ENCODE measurements at places on chromosomes 6 and 20. TPM values are rescaled to one million over a fixed set of nuclear protein-coding genes. Genes with fewer than 3 reads are reported as not detected.

DNA sequence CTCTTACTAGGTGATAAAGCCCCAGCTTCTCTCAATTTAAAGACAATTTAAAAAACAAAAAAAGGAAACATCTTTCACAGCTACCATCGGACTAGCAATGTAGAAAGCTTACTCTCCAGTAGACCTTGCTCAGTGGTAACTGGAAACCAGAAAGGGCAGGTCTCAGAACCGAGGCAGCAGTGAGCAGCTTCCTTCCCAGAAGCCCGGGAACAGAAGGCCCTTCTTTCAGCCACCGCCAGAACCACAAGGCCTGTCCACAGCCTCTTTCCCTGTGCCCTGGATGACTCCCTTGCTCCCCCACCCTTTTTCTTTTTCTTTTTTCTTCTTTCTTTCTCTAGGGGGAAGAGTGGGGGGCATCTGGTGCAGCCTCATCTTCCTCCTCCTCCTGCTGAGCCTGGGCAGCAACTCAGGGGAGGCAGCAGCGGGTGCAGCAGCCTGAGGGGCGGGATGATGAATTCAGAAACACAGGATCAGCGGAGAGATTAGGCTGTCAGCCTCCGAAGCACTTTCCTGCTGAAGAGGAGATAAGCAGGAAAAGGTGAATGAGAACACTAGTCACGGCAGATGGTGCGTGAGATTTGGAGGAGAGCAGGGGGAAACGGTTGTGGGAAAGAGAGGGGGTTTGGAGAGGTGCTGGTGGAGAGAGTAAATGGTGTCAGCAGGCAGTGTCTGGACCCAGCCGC lies 158.5 kb downstream of the ID4 start:
- DNase-seq: no peak

- DNase-seq: no peak
Measured at GRCh38 chr6:130113201-130113710, 94.9 kb downstream of the L3MBTL3 start.

DNA sequence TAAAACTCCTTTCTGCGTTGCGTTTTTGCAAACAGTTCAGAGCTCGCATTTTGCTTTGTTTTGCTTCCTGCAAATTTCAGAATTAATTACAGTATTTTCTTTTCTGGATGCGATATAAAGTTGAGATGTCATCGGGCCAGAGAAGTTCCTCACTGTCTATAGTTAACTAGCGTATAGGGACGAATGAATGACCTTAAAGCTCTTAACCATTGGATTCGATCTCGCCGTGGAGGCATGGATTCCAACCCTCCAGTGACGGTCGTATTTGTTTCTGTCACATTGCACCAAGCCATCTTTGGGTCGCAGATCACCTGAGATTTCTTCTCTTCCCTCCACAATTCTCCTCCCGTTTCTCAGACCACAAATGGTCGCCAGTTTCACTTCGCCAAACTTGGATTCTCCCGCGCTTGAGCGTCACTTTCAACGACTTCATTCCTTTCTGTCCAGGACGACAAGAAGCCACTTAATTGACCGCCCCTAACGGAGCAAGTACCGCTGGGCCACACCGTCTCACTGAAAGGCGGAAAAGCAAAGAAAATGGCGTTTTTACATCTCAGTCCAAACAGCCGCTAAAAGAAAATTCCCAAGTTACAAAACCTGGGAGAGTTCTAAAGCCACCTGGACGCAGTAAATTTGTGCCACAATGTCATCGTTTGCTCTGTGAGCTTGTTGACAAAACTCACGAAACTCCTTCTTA lies 85.3 kb upstream of the ZNF184 start:
- no peak for DNase-seq

DNA sequence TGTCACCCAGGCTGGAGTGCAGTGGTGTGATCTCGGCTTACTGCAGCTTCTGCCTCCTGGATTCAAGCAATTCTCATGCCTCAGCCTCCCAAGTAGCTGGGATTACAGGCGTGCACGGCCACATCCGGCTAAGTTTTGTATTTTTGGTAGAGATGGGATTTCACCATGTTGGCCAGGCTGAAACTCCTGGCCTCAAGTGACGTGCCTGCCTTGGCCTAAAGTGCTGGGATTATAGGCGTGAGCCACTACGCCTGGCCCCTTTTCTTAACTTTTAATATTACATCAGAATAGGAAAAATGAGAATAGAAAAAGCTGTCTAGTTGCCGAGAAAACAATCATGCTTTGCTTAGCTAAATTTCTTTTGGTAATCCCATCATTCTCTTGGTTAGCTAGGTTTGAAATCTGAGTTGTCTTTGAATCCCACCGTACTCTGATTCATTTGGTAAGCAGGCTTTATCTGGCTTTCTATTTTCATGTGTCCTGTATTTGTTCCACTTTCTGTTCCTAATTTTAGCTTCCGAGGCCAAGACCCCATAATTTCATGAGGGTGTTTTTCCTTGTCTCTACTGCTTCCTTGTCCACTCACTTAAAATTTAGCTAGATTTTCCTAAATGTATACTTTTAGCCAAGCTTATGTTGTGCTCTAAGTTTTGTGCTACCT lies 83.5 kb downstream of the NCOA3 start:
- DNase-seq: no peak

The CFB gene
- total RNA-seq: 4.0 TPM

GRCh38 chr20:15857173-15857784 lies 716.0 kb downstream of the KIF16B start:
- DNase-seq: no peak

DNA sequence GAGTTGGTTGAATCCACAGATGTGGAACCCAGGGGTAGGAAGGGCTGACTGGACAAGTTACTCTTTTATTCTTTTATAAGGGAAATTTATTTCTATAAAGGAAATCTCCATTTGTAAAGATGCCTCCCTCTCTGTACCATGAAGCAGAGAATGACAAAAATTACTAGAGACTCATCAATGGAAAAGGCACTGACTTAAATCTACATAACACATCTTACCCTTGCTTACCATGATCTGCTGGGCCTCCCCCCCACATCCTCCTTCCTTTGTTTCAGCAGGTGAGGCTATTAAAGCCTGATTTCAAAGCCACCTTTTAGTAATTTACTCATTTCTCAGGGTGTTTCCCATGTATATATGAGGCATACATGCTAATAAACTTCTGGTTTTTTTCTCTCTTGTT lies 130.2 kb upstream of the HDDC2 start:
- no peak for DNase-seq

DNA sequence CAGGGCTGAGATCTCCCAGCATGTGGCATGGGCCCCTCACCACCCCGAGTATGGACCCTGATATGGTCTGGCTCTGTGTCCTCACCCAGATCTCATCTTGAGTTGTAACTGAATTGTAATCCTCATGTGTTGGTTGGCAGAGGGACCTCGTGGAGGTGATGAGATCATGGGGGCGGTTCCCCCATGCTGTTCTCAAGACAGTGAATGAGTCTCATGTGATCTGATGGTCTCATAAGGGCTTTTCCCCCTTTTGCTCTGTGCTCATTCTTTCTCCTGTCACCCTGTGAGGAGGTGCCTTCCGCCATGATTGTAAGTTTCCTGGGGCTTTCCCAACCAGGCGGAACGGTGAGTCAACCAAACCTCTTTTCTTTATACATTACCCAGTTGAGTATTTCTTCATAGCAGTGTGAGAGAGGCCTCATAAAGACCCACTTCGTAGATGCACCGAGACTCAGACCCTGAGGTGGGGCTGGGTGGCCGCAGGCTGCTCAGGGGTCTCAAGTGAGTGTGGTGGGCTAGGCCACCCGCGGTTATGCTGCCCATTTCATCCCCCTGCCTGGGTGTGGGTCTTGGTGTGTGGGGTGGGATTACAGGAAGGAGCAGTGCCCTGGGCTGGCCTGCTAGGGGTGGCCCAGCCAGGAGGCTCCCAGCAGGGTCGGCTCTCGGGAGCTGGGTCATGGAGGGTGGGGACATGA lies 26.2 kb upstream of the GATA5 start:
- DNase-seq: peak; percentile 96

Measured in A172 (cell line).